Left lobe of liver (tissue), 2 donors: ENCODE measurements at places on chromosomes 1 and 21. TPM values are rescaled to one million over a fixed set of nuclear protein-coding genes. Genes with fewer than 3 reads are reported as not detected.
A peak's percentile ranks its signal among the peaks of the same experiment; 100 is the strongest.

DNA sequence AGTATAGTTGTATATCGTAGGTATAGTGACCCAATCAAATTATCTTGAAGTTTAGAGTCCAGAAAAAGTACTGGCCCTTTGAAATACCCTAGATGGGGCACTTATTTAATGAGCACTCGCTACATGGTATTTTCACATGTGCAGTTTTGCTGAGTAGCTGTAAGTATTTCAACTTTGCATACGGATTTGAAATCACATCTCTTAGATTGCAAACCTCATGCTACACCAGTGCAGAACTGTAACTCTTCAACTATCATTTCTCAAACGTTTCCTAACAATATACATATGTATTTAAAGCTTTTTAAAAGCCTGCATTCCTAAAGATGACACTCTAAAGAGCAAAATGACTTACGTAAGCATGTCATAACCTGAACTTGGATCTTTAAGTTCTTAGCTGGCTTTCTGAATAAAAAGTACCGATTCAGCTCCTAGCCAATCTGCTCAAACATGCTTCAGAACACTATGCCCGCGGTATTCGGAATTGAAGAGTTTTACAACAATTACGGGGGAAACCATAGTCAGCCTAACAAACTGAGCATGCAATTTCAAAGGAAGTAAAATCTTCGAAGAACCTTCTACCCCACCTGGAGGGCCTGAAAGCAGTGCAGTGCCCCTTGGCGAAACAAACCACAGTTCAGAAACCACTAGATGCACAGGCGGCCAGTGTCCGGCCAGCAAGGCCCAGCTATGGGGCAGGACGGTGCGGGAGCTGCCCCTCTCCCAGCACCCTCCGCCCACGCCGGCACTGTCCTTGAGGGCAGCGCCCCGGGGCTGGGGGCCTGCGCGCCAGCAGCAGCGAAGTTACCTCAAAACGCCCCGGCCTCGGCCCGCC is 863 bp downstream of the FH start:
- DNase-seq, result peak; percentile 58

The UBIAD1 gene
- 7.6 TPM for total RNA-seq

DNA sequence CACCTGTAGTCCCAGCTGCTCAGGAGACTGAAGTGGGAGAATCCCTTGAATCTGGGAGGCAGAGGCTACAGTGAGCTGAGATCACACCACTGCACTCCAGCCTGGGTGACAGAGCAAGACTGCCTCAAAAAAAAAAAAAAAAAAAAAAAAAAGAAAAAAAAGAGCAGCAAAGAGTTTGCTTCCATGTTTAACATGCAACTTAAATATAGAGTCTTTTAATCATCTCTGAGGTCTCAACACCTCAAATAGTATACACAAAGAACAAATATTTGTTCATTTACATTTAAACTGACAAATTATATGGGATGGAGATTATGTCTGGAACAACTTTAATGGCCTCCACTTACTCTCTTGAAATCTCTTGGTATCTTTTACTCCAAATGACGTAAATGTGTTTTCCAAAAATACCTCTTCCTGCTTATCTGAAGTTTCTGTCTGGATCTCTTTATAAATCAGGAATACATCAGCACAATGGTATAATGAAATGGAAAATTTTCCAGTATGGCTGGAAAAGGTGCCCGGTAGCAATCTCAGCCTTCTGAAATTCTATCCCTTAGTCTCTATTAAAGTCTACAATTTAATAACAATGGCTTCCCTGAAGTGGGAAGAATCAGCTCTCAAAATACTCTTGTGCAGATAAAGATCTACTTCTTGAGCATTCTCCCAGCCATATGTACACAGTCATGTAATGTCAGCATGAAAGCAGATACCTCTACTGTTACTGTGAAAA is 258.5 kb downstream of the OMA1 start:
- DNase-seq, result no peak

DNA sequence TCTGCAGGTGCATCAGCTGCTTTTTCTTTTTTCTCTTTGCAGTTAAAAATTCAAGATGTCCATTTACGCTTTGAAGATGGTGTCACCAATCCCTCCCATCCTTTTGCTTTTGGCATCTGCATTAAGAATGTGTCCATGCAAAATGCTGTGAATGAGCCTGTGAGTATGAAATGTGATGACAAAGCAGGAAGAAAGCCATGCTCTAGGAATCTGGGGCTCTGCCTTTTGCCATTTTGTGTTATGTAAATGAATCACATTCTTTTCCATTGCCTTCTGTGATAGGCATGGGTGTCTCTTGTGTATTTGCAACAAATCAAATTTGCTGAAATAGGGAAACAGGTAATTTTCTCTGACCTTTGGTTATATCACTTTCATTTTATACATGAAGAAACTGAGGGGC is 19.4 kb downstream of the VPS13D start:
- DNase-seq, result no peak

The ST6GALNAC5 gene
- total RNA-seq, result not detected

- DNase-seq, result no peak
Measured at GRCh38 chr1:211697356-211697755, 21.9 kb upstream of the NEK2 start.

The PIGM gene
- 3.4 TPM for total RNA-seq

The ENAH gene
- total RNA-seq, result 21.3 TPM

- no peak for DNase-seq
Measured at GRCh38 chr1:23657659-23658275, 33.8 kb upstream of the RPL11 start.

DNA sequence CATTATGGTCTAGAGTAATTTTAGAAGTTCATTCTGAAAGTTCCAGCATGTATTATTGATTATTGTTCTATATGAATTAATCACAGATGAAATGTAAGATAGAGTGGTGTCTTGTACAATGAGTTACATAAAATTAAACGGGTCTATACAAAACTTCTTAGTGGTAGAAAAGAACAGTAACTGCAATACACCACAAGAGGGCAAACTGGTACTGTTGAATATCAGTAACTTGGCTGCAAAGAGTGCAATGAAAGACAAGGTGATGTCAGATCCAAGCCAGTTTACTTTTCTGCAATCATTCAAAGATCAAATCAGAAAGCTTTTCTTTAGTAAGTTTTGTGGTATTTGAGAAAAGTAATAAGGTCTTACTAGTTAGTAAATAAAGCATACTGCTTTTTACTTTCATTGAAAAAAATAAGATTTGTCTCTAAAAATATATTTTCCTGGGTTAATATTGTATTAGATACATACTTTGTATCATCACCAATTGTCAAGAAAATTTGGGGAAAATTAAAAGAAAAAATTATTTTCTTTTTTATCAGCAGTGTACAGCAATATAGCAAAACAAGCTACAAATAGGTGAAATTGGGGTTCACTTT is 66.4 kb upstream of the BTG3 start:
- DNase-seq, result no peak

DNA sequence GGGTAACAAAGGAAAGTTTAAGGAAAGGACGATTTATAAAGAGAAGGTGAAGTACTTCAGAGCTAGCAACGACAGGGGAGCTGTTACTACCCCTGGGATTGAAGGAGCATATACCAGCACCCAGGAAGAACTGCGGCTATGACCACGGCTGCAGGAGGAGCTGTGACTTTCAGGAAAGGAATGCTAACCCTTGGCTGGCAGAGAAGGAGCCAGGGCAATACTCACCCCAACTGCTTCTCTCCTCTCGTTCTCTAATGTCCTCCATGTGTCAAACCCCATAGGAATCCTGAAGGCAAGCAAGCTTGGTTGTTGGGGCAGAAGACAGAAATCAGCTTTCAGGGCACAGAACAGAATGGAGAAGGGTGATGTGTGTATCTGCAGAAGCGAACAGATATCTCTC is 120.5 kb downstream of the TMEM53 start:
- no peak for DNase-seq

The OR2AK2 gene
- not detected for total RNA-seq

DNA sequence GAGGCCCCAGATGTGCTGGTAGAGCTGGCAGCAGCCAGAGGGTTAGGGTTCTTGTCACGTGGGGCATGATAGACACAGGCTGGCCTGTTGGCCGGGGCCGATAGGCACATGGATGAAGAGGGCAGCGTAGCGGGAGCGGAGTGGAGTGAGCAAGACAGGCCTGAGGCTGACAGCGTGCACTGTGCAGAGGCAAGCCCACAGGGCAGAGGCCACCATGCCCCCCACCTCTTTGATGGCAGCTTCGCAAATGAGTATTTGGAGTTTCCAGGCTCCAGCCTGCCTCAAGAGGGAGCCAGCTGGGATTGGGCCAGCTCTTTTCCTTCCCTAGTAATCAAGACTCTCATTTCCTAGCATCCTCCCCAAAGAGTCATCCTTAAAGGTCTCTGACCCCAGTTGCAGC is 43.5 kb downstream of the TMCC2 start:
- DNase-seq, result no peak

- no peak for DNase-seq
Measured at GRCh38 chr1:43861337-43861736, 72.3 kb upstream of the ARTN start.

The C1orf174 gene
- total RNA-seq, result 11.0 TPM

GRCh38 chr1:43580039-43580438 is 49.4 kb downstream of the PTPRF start:
- no peak for DNase-seq
